ENCODE measurements at places on chromosomes 2 and 18.

DNA sequence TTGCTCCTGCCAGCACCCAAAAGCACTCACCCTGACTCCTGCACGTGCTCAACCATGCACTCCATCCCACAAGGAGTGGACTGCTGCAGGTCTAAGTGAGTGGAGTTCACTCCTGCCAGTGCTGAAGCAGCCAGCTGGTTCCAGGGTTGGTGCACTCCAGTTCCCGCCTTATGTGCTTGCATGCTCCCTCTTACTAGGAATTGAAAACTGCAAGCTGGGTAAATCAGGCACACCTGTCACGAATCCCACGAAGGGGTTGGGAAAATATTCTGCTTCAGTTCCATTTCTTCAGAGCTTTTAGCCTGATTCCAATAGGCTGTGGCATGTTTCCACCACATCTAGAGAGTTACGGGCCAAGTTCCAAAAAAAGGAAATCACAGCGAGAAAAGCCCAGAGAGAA is 1365.5 kb upstream of the CHAC2 start:
- no peak for DNase-seq

GRCh38 chr2:48479915-48480314 is 50.0 kb upstream of the STON1 start:
- no peak for DNase-seq

- no peak for DNase-seq
Observed at GRCh38 chr2:57990118-57990725, 56.4 kb upstream of the VRK2 start.

DNA sequence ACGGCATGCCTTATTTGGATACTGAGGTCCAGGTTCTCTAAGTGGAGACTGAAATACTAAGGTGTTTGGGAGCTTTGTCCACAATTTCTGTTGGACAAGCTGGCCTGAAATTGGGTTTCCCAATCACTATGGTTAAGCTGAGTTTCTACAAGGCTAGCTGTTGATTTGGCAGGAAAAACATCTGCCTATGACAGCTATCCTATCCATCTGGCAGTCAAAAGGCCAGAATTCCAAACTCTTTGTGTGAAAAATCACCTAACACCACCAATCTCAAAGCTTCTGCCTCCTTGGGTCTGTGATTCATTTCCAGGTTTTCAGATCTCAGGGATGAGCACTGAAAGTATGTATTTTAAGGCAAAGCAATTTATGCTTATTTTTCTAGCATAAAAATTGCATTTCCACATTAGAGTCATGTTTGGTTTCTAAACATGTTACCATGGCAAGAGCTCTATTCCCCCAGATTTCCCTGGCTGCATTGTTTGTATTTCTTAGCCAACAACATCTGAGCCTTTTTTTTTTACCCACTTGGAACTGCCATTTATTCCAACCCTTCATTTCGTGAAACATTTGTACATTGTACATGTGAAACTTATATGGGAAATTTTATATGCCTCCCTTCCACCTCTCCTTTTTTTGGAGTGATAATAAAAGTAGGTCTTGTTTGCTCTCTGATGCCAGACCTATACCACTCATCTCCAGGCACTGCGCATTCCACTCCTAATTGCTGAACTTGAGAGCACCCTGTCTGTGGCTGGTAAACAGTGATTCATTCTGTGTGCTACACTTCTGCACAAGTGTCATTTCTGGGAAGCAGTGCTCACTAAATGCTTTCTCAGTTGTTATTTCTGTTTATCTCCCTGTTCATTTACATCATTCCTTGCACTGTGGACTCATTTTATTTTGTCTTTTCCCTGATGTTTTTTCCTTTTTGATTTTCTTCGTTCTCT is 15.9 kb upstream of the CCDC85A start:
- no peak for DNase-seq

DNA sequence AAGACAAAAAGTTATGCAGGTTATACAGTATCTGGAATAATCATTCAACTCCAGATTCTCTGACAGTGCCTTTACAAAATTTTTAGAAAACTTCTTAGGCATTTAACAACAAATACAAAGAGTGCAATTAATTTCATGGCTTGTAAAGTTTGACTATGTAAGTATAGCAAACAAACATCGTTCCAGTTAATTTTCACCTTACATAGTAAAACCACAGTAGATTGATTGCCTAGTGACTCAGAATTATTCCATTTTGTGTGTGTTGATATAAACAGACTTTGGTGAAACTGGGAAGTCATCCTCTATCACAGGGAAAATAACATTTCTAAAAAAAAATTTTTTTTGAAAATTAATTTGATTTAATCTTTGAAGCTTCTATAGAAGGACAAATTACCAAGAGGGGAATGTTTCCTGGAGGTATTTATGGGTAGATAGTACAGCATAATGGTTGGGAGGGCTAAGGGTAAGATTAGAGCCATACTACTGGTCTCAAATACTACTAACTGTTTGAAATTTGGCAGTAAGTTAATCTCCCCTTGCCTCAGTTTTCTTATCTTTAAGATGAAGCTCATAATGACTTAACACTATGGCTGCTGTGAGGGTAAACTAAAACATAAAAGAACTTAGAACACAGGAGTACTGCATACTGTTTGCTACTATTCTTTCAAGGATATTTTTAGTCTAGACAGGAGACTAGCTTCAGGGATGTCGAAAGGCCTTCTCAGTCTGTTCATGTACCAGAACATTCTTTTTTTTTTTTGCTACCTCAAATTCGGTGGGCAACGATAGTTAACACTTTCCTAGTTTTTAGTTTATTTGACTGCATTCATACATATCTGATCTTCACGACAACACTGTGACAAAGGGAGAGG is 19.6 kb downstream of the NDUFAF7 start:
- no peak for DNase-seq

GRCh38 chr2:163479599-163479998 is 256.2 kb downstream of the FIGN start:
- DNase-seq = no peak

GRCh38 chr18:34121200-34121721 is 103.5 kb downstream of the NOL4 start:
- no peak for DNase-seq
